ENCODE measurements at places on chromosomes 5 and 9. TPM values are rescaled to one million over a fixed set of nuclear protein-coding genes. Genes with fewer than 3 reads are reported as not detected.

Gene PCDHB7
- total RNA-seq = 2.4 TPM

Gene DAPK1
- total RNA-seq = 63.8 TPM

Gene KIF2A
- 65.4 TPM for total RNA-seq

Gene CTNND2
- total RNA-seq = not detected

Gene PCDHGA1
- 0.39 TPM for total RNA-seq

Gene SHISAL2B
- not detected for total RNA-seq

Gene CAPSL
- not detected for total RNA-seq

Gene FBP2
- total RNA-seq = not detected

Gene TLE1
- 58.7 TPM for total RNA-seq

Gene FOXD4L5
- total RNA-seq = not detected

Gene SPINK13
- total RNA-seq = not detected

Gene DDX4
- total RNA-seq = not detected

Gene DNAH5
- total RNA-seq = 2.0 TPM

Gene TDRD7
- total RNA-seq = 13.5 TPM

Gene MELK
- total RNA-seq = 14.7 TPM

Gene STK32A
- not detected for total RNA-seq

Data from glomerular endothelial cell (primary cell).